ENCODE measurements at places on chromosomes 2 and 18.

GRCh38 chr2:27461118-27461517, 18.9 kb downstream of the KRTCAP3 start:
- DNase-seq = no peak

DNA sequence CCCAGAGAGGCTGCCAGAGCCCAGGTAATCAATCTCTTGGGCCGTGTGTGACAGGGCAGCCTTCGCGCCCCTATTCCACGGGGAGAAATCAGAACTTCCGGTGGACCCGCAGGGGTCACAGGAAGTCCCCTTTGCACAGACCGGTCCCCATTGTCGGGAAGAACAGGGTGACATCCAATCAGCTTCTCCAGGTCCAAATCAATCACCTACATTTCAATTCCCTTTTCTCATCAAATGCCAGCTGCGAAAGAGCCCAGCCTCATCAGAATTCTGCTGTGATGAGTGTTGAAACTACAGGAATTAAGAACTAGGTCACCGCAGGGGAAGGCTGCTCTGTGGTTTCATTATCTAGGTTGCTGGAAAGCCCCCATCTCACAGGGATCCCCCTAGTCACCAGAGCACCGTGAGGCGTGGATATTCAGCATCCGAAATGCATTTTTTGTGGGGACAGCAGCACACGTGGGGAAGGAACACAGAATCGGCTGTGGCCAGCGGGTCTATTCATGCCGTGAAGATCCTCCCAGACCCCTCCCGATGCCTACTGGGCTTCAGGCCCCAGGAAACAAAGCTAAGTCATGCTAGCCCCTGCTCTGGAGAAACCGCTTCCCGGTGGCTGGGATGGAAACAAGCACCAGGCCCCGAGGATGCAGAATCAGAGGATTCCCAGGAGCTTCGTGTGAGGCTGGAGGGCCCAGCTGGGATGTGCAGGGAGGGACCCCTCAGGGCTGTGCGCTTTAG, 193.7 kb upstream of the ID2 start:
- DNase-seq = no peak

DNA sequence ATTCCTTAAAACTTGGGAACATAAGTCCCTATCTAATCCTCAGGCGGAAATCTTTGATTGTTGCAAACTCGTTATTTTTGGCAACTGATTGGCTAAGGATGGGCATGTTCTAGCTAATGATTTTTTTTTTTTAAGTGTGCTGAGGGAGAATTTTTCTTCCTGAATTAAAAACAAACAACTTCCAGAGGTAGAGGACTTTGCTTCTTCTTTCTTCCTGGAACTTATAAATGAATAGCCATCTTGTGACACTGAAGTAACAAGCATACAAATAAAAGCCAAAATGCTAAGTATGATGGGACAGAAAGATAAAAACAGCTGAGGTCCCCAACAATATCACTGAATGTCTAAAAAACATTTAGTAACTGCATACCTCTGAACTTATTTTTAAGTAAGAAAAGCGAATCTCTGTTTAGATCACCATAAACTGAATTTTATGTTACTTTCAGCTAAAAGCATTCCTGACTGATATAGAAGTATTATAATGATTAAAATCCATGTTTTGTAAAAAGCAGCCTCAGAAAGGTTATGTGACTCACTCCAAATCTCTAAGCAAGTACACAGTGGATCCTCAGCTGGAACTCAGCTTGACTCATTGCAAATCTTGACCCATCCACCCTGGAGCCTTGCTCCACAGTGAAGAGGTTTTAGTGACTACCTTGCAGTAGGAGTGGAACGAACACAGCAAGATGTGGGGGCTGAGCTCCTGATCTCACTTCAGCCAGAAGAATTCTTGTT, 344.4 kb downstream of the CLIP4 start:
- DNase-seq = no peak

- DNase-seq = no peak
Observed at GRCh38 chr2:219728991-219729487, 101.6 kb downstream of the SLC4A3 start.

- no peak for DNase-seq
Observed at GRCh38 chr2:100409461-100409860, 8.0 kb downstream of the CHST10 start.

- DNase-seq = no peak
Observed at GRCh38 chr2:221716426-221717303, 144.6 kb upstream of the EPHA4 start.

DNA sequence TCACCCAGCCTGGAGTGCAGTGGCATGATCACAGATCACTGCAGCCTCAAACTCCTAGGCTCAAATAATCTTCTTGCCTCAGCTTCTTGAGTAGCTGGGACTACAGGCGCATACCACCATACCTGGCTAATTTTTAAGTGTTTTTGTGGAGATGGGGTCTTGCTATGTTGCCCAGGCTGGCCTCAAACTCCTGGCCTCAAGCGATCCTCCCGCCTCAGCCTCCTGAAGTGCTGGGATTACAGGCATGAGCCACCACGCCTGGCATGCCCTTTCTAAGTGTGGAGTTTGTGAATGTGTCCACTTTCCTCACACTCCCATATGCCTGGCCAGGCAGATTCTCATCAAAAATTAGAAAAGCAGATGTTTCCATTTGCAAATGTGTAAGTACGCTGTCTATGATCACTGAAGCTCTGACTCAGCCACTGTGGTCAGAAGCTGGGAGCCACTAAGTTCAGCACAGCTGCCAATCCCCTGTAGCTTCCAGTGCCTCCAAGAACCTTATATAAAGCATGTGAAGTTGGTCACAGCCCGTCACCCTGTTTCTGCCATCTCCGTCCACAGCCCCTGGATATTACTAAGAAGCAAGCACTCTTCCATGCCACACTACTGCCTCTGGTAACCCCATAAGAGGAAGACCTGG, 155.4 kb downstream of the FAM210A start:
- DNase-seq = no peak

GRCh38 chr2:237341872-237342271, 72.1 kb downstream of the COL6A3 start:
- DNase-seq = no peak

GRCh38 chr2:31246184-31246852, 12.4 kb downstream of the EHD3 start:
- no peak for DNase-seq

- DNase-seq = no peak
Observed at GRCh38 chr18:23575309-23575651, 11.0 kb downstream of the NPC1 start.

DNA sequence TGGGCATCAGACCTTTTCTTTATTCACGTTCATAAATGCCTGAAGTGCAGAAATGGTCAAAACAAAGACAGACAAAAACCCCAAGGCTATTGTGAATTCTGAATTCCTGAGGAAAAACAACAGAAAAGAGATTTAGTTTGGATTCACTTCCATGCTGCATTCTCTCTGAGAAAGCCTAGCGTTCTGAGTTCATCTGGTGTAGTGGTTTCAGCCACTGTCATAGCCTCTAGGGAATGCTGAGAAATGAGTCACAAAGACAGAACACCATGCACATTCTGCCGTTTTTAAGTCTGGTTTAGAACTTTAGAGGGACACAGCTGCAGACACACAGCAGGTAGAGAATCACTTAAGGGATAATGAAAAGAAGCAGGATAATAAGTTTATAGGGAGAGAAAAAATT, 93.8 kb downstream of the LRP1B start:
- DNase-seq = no peak

DNA sequence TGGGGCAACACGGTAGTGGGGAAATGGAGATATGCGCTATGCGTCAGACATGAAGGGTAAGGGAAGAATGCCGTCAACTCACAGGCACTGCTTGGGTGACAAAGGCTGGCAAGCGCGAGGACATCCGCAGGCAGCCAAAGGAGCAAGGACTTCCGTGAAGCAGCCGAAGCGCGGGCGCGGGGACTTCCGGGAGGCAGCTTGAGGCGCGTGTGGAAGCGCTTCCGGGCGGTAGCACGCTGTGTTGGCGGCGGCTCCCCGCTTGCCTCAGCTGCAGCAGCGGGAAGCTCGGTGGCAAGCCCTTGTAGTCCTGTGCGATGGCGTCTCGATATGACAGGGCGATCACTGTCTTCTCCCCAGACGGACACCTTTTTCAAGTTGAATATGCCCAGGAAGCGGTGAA, at the start of gene PSMA8:
PSMA8 (plus strand) TSS at position 218 of the 400 bp plus-strand sequence; CDS start at position 315, 97 bp downstream.
- no peak for DNase-seq

DNA sequence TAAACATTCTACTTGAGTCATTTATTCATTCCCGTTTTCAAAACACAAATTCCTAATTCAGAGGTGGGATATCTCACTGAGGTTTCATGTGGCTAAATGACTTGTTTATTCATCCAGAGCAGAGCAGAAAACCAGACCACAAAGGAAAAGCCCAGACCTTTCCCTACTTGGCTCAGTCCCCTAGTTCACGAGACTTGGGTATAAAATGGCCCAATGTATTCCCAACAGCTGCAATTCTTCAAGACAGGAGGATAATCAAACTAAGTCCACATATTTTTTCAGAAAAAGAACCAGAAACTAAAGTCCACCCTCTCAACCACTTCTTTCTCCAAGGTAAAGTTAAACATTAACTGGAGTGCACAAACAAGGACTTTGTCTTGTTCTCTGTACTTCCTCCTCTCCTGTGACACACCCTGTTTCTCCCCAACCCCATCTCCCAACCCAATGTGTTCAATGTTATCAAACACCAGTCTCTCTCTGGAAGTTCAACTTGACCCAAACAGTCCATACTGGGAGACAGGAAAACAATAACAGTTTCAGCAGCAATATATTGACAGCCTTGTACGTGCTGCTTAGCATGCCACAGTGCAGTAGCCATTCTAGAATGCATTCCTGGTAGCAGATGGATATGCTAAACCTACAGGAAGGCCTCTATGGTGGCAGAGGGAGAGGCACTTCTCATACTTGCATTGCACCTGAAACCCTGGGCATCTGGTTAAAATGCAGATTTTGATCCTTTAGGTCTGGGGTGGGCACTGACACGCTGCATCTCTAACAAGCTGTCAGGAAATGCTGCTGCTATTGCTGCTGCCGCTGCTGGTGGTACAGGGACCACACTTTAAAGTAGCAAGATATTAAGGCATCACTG, 110.7 kb downstream of the INO80D start:
- DNase-seq = no peak

DNA sequence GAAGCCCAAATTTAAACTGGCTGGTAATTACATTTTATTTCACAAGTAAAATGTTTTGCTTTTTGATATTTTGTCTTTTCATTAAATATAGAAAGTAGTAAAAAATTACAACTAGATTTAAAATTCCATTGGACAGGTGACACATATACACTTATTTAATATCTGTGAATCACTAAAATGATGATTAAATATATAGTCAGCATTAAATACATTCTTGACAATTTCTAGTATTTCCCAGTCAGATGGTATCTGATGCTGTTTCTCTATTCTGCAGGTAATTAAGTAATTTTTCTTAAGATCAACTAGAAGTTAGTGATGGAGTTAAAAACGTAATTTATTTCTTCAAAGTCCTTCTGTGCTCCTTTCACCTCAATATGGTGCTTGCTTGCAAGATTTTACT, 237.8 kb downstream of the LRRTM4 start:
- no peak for DNase-seq

- no peak for DNase-seq
Observed at GRCh38 chr2:85429213-85429923, 10.9 kb downstream of the SH2D6 start.

- no peak for DNase-seq
Observed at GRCh38 chr2:120401275-120402066, 55.5 kb downstream of the INHBB start.

DNA sequence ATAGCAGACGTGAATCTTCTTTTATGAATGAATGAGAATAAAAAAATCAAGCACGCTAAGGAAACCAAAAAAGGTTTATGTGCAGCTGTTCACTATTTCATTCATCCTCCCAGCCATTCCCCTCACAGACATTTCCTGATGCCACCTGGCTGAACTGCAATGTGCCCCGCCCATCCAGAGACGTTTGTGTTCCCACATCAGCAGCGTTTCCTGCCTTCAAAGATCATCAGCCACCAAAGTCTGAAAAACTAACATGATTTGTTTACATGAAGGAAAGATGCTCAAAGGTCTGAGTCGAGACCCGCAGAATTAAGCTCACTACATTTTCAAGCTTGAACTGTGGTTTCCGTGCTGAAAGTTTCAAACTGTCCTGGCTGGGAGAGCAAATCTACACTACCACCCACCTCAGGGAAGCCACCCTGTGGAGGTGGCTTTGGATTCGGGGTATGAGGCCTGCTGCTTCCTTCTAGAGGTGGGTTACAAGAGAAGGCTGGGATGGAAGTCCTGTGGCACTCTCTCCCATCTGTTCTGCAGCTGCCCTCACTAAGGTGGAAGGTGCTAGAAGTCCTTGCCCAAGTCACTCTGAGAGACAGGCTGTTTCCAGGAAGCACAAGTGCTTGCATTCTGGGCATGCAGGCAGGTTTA, 201.3 kb upstream of the OSR1 start:
- DNase-seq = no peak

Data from mesothelial cell of epicardium (in vitro differentiated cells).